ENCODE measurements at places on chromosomes 5 and 9.

GRCh38 chr9:127349483-127350113 lies 47.4 kb upstream of the SLC2A8 start:
- DNase-seq: no peak

DNA sequence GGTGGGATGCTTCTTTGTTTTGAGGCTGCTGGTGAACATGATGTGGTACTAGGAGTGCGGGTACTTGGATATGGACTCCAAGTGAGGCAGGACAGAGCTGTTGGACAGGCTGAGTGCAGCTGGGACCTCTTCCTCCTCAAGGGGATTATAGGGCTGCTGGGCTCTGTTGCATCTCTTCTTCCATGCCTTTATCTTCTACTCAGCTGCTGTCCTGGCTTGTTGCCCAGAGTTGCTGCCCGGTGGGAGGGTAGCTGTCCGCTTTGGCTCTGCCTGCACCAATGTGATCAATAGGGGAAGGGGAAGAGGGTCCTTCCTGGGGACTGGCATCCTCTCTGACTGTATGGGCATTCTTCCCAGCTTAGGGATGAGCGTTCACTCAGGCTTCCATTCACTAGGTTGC lies 1217.9 kb upstream of the ACO1 start:
- DNase-seq: no peak

GRCh38 chr5:120848883-120849282 lies 384.8 kb downstream of the PRR16 start:
- no peak for DNase-seq

DNA sequence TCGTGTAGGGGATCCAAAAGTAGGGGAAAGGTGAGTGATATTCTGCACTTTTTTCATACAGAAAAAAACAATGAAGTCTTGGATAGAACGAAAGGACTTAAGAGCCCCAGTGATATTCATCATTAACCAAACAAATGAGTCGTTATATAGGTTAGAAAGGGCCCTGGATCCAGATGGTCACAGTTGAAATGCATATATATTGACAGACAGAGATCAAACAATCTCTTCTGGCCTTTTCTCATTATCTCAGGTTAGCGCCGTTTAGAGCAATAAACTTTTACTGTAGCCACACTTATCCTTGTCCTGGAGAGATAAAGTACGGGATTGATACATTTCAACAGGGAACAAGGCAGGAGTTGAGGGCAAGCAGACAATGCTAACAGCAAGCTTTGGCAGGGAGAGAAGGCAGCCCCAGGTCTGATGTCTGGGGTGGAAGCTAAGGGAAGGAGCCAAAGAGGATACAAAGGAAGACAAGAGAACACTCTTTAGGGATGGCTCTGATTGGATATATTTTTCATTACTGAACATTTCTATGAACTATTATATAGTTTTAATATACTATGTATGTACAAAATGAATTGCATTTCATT lies 77.0 kb downstream of the LIFR start:
- no peak for DNase-seq

DNA sequence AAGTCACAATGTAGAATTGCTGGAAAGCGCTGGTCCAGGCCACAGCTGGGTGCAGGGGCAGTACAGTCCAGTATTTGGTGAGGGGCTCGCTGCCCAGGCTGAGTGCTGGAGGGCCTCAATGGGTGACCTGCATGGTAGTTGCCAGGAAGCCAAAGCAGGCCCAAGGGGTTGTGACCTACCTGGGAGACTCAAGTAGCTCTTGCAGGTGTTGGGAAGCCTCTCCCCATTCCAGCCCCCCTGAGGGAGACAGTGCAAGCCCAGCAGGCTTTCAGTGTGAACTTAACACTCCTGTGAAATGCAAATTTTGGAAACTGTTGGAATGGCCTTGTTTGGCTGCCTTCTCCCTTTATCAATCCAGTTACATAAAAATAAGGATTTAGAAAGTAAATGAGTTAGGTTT lies 13.9 kb downstream of the KDM4C start:
- DNase-seq: no peak

- DNase-seq: no peak
These were observed 291.9 kb upstream of the PDE4D start for GRCh38 chr5:60185231-60186099.

DNA sequence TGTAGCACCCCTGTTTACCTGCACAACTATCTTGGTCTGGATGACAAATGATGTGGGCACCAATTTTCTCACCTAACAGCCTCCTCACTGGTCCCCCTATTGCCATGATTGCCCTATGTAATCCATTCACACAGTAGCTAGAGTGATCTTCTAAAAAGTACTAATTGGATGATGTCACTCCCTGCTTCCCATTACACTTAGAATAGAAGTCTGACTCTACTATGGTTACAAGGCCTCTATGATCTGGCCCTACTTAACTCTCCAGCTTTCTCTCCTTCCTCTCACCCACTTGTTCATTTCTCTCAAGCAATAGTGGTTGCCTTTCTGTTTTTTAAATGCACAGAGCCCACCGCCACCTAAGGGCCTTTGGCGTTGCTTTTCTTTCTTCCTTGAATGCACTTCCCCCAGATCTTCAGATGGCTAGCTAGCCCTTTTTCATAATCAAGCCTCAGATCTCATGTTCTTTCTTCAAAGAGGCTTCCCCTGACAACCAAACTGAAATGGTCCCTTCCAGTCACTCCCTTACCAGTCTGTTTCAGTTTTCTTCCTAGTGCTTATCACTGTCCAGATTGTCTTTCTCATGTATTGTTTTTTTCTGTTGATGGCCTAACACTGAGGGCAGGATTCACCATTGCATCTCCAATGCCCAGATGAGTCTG lies 8.7 kb downstream of the IGIP start:
- no peak for DNase-seq

- DNase-seq: no peak
These were observed 177.3 kb downstream of the SMARCA2 start for GRCh38 chr9:2192356-2192979.

GRCh38 chr9:16262477-16263261 lies 607.8 kb downstream of the BNC2 start:
- no peak for DNase-seq

GRCh38 chr5:51539232-51539631 lies 156.0 kb downstream of the ISL1 start:
- DNase-seq: no peak

GRCh38 chr9:132011896-132012295 lies 67.8 kb downstream of the MED27 start:
- no peak for DNase-seq

- DNase-seq: no peak
These were observed 472.3 kb downstream of the HINT1 start for GRCh38 chr5:130692770-130693169.

DNA sequence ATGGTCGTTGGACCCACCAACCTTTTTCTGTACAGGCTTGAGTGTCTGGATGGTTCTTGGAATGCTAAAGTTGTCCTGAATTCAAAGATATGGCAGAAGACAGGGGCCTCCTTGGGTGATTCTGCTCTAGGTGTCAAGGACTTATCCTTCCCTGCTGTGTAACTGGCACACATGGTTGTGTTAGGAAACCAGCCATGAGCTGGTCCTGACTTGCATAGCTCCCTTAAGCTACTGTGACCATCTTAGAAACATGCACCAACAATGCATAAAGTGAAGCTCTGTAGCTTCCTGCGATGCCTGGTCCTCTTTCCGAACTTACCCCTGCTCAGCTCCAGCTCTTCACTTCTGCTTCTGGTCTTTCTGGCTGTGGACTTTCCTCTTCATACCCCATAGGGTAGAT lies 224.6 kb downstream of the TLE4 start:
- no peak for DNase-seq

GRCh38 chr5:123035360-123035917 lies 1.1 kb downstream of the PPIC start:
- peak; percentile 5 for DNase-seq

GRCh38 chr5:67124556-67124955 lies 72.0 kb downstream of the CD180 start:
- no peak for DNase-seq

DNA sequence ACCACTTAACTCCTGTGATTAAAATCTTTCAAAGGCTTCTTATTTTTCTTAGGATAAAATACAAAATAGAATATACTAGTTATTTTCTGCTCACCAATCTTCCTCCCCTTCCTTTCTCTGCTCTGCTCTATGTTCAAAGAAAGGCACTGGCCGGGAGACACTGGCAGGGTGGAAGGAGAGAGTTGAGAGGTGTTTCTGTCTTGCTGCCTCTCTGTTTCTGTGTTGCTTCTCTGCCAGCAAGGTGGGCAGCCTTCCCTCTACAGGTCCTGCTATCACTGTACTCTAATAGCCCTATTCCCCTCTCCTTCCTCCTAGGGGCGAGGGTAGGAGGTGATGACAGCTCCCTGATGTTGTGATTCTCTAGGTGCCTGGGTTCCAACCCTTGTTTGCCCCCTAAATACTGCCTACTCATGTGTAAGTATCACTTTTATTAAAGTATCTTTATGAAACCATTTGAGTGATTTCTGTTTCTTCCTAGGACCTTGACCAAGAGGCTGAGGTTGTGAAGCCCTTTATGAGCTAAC lies 515.1 kb downstream of the TLE4 start:
- no peak for DNase-seq

GRCh38 chr5:168793841-168794837 lies 215.0 kb upstream of the PANK3 start:
- no peak for DNase-seq

GRCh38 chr5:140883373-140883772 lies 1.4 kb downstream of the PCDHA13 start:
- no peak for DNase-seq

- no peak for DNase-seq
These were observed 88.7 kb upstream of the CAST start for GRCh38 chr5:96573513-96573894.

- DNase-seq: no peak
These were observed 540.2 kb upstream of the ZNF462 start for GRCh38 chr9:106322706-106323245.

GRCh38 chr9:2622461-2623287 lies 1.1 kb downstream of the VLDLR start:
- DNase-seq: no peak

DNA sequence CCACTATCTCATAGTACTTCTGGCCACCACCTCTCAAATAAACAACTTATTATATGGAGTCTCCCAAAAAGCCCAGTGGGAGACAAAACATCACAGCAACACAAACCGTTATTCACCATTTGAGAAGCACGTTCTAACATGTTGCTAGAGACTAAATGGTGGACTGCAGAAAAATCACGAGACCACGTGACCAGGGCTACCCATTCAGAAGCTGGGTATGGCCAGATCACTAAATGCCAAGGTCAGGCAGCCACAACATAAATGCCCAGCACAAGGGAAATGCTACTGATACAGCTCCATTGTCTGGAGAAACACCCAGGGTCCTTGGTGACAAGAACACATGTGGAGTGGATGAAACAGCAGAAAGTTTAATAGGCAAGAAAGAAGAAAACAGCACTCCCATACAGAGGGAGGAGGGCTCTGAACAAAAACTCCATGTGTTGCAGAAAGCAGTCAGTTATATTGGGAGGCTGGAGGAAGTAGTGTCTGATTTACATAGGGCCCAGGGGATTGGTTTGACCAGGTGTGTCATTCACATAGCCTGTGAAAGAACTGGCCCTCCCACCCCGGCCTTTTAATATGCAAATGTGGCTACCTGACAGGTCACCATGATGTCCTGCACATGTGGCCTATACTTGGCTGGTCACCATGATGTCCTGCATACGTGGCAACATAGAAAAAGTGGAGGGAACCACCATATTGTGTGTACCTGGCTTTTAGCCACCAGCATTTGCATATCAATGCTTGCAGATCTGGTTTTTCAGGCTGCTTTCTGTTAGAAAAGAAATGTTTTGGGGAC lies 97.2 kb downstream of the TRIM36 start:
- no peak for DNase-seq

DNA sequence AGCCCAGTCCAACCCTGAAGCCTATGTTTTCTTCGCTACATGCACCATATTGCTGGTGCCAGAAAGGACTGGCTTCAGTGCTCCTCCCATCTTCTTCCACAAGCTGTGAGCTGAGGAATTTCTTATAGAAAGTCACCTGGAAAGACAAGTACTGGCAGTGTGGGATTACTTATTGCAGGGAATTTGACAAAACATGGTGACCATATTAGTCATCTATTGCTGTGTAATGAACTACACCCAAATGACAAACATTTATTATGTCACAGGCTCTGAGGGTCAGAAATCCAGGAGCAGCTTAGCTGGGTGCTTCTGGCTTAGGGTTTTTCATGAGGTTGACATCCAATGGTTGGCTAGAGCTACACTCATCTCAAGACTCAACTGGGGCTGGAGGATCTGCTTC lies 75.5 kb downstream of the ENTREP1 start:
- no peak for DNase-seq

GRCh38 chr9:127447416-127448111 lies 3.6 kb downstream of the RPL12 start:
- no peak for DNase-seq

GRCh38 chr5:38234737-38235136 lies 23.6 kb upstream of the EGFLAM start:
- DNase-seq: no peak

GRCh38 chr5:10059556-10059955 lies 190.1 kb downstream of the ATPSCKMT start:
- no peak for DNase-seq

DNA sequence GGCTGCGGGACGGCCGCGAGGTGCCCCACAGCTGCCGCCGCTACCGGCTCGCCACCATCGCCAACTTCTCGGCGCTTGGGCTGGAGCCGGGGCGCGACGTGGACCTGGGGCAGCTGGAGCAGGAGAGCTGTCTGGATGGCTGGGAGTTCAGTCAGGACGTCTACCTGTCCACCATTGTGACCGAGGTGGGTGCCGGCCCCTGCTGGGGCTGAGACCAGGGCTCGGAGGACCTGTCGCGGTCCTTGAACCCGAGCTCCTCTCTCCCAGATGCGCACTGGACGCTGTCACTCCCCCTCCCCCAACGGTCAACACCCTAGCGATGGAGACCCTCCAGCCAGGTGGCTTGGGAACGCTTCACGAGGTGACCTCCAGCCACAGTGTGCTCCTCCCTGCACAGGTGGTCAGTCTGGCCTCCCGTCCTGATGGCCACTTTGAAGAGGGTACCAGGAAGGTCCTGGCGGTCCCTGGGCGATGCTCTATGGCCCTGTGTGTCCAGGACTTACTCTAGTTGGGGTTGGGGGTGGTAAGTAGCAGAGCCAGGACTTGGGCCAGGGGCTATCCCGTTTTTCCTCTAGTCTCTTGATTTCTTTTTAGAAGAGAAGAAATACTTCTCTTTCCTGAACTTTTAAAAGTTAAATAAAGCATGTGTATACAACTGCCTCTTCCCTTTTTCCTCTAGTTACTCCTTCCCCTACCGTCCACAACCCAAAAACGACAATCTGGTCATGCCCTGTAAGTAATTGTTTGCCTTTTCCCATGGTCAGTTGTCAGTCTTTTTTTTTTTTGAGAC lies 866 bp downstream of the SLC22A5 start:
- no peak for DNase-seq

- no peak for DNase-seq
These were observed 6.5 kb upstream of the TBC1D9B start for GRCh38 chr5:179914032-179914755.

GRCh38 chr9:73995836-73996235 lies 501.3 kb upstream of the RORB start:
- DNase-seq: no peak

GRCh38 chr9:78669591-78669990 lies 372.7 kb downstream of the PSAT1 start:
- DNase-seq: no peak

- no peak for DNase-seq
These were observed 107.8 kb upstream of the ADAMTSL1 start for GRCh38 chr9:18366184-18366583.
